GM13977 (cell line): ENCODE measurements at places on chromosomes 7 and 10.

DNA sequence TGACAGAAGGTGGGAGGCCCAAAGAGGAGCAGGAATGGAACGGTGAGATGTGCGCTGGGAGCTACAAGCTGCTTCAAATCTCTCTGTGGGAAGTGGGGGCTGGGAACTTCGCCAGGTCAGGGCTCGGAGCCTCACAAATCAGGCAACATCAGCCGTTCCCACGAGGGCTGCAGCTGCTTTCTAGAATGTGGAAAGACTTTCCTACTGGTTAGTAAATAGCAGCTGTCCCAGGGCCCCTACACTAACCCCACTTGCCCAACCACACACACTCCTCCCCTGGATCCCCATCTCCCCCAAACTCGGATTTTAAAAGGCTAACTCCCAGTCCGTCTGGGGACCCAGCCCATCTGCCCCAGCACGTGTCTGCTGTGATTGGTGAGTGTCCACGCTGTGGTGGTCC is 40.6 kb upstream of the PITRM1 start:
- DNase-seq = no peak

DNA sequence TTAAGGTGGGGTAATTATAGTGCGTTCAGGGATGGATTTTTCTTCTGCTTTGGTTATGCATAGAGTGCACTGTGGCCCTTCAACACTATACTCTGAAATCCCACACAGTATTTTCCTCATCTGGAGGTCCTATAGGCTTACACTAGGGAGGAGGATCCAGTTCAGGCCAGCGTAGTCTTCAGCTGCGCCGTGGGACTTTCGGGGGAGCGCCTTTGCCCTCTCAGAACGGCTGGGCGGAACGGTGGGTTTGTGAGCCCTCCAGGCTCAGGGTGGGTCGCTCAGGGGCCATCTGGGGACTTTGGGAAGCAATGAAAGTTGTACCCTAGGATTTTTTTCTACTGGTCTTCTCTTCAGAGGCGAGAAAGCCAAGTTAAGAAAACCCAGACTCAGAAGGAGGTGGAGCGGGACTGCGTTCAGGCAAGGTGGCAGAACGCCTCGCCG is 652 bp upstream of the VPS26A start:
- no peak for DNase-seq

DNA sequence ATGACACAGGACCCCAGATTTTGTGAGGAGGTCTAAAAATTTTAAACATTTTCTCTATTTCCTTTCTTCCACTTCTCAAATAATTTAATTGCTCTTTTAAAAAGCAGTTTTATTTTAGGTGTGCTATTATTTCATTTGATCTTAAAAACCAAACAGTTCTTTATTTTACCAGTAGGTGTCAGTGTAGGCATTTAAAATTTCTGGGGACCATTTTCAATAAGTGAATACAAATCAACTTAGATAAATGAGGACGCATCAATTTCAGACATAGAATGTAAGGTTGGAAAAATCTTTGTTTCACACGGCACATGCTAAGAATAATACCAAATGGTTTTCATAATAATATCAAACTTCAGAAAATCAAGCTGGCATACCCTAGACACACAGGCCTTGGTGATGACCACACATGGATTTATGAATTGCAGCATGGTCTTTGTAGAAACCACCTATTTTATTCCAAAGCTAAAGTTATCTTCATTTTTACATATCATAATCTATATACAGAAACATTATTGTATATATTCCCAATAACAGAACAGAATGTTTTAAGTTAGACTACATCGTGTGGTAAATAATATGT is 127.6 kb upstream of the SLC26A5 start:
- DNase-seq = peak; percentile 17

DNA sequence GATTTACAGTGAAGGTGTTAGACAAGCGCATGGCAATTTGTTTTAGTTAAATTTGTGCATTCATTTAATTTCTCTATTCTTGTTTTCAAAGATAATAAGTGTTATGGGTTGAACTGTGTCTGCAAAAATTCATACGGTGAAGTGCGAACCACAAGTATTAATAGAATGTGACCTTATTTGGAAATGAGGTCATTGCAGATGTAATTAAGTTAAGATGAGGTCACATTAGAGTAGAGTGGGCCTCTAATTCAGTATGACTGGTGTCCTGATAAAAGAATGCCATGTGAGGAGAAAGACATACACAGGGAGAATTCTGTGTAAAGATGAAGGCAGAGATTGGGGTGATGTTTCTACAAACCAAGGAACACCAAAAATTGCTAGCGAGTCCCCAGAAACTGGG is 158.8 kb upstream of the SEMA3E start:
- no peak for DNase-seq
